Skeletal muscle cell (primary cell): ENCODE measurements at places on chromosomes 7 and 10.

- DNase-seq: no peak
These were observed 177.3 kb downstream of the C7orf25 start for GRCh38 chr7:42734568-42734967.

- DNase-seq: no peak
These were observed 54.6 kb upstream of the ADGRA1 start for GRCh38 chr10:133032976-133033741.

DNA sequence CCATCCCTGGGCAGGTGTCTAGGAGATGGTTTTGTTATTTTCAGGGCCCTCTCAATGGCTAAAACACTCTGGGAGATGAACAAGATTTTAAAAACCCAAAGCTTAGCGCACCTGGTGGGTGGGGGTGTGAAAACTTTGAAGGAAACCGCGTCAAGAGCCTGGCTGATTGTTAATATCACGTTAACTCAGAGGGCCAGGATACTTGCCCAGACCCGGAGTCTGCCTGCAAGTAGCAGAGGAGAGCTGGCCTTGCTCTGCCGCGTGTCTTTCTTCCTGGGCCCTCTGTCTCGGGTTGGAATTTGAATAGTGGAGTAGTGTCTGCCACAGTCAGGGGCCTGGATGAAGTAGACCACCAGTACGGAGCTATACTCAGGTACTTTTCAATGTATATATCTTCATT, 1.1 kb downstream of the MGMT start:
- DNase-seq: no peak

DNA sequence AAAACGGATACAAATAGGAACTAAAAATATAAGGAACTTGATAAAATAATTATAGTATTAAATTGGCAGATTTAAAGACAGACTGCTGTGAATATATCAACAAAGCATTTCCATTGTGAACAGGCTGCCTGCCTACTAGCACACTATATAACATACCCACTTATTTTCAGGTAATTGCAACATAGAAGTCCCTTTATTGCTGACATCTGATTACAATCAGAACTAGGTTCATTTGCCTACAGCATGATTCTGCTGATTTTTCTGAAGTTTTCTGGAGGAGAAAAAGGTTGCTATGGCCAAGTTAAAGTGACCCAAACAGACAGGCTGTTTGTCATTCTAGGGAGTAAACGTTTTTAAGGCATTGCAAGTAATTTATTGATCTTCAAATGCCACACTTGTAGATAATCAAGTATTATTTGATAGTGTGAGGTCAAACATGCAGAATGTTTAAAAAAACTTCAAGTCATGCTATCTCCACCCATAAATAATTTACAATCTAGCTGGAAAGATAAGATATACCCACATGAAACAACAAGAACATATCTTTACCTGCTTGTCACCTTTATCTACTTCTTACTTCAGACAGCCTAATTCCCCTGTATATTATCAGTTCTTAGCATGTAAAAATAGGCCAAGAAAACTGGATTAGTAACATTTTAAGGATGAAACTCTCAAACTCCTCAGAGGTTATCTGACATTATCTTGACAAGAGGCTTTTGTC, 40.5 kb downstream of the MTPN start:
- DNase-seq: no peak
